ENCODE measurements at places on chromosomes 5 and 9. TPM values are rescaled to one million over a fixed set of nuclear protein-coding genes. Genes with fewer than 3 reads are reported as not detected.

DNA sequence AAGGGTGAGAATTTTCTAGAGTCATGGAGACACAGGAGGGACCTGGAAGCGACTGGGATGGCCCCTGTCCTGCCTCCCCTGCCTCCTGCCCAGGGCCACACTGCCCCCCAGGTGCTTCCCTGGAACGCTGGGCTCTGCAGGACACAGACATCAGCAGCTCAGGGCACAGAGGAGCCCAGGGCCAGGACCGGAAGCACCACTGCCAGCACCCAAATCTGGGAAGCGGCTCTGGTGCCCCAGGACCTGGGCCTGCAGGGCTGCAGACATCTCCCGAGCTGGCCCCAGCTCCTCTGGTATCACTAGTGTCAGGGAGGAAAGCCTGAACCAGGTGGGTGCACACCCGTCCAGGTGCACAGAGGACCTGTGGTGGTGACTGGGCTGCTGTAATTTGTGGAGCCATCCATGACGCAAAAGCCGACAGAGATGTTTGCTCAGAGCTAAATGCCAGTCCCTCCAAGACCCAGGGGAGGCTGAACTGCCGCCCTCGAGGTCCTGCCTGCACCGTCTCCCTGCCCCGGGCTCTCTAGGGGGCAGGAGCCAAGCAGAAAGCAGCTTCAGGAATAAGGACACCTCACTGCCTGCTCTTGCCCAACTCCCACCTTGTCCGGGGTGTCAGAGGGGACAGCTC, 46.0 kb upstream of the SIMC1 start:
- H3K27ac ChIP-seq = no peak overlapping the region
- H3K27me3 ChIP-seq = no peaks in the 10 kb centered on the region
- no peaks in the 10 kb centered on the region for H3K36me3 ChIP-seq
- peak; percentile 79 for DNase-seq
- no peak overlapping the region for H3K4me3 ChIP-seq

GRCh38 chr5:113153512-113154097, 177.0 kb downstream of the DCP2 start:
- H3K4me1 ChIP-seq = peaks cover 9% of the 10 kb centered on the region
- H3K36me3 ChIP-seq = no peaks in the 10 kb centered on the region

DNA sequence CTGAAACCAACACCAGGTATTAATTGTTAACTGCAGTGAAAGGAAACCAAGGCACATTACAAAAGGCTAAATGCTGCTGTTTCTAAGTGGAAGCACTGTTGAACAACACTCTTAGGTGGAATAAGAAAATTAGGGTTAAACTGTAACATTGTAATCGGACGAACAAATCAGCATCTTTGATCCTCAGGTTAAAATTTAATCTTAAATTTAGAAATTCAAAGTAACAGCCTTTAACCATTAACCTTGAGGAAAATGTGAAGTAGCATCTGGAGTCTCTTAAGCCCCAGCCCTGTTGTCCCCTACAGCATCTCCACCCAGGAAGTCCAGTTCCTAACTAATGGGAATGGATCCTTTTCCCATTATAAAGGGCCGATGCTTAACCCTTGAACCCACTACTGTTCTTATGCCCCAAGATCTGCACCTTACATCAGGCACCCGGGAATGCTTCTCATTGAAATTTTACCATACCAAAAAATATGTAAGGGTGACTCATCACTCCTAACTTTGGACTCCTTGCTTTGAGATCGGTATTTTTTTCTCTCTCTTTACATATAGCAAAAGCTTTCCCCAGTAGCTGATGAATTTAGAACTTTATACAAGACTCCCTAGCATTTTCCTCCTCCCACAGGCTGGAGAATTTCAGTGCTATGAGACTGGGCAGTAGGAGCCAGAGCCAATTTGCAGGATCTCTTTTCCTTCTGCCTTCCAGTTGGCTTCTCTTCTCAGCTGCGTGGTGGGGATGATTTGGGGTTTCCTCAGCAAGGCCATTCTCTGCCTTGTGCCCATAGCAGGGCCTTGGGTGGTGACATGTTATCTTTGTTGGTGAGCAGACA, 32.0 kb upstream of the ITGA2 start:
- no peak overlapping the region for H3K27ac ChIP-seq
- no peaks in the 10 kb centered on the region for H3K36me3 ChIP-seq
- H3K4me1 ChIP-seq = no peaks in the 10 kb centered on the region
- H3K27me3 ChIP-seq = no peaks in the 10 kb centered on the region
- DNase-seq = peak; percentile 65
- H3K4me3 ChIP-seq = no peak overlapping the region

GRCh38 chr9:116468793-116469527, 218.1 kb upstream of the TRIM32 start:
- DNase-seq = no peak
- no peaks in the 10 kb centered on the region for H3K36me3 ChIP-seq
- no peak overlapping the region for H3K4me3 ChIP-seq
- H3K4me1 ChIP-seq = peaks cover 10% of the 10 kb centered on the region
- H3K27me3 ChIP-seq = no peaks in the 10 kb centered on the region

DNA sequence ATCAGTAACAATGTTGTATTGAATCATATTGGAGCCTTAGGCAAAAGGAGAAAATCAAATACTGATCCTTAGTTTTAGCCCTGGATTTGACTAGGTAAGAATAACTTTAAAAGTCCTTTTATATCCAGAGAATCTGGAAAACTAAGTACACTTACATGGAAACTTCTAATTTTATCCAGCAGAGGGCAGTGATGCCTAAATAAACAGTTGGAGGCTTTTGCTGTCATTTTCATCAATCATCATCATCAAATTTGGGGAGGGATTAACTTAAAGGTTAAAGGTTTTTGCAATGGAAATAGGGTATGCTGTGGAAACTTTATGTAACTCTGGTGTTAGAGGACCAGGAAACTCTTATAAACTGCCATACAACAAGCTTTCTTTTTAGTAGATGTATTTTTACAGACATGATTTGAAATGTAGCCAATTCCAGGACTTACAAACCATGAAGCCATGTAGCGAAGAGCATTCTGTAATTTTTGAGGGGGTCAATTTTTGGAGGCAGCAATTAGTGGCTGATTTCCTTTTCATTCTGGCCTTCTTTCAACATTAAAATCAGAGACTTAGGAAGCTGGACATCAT, 112.7 kb downstream of the OSTF1 start:
- peaks cover 5% of the 10 kb centered on the region for H3K4me1 ChIP-seq
- H3K27me3 ChIP-seq = no peaks in the 10 kb centered on the region

SHISAL2B gene
- total RNA-seq = not detected

GRCh38 chr9:113646491-113646890, 183.0 kb downstream of the RGS3 start:
- H3K4me3 ChIP-seq = no peak overlapping the region
- DNase-seq = no peak
- H3K4me1 ChIP-seq = peaks cover 19% of the 10 kb centered on the region
- H3K36me3 ChIP-seq = no peaks in the 10 kb centered on the region

GRCh38 chr5:124730381-124730780, 16.1 kb downstream of the ZNF608 start:
- H3K4me3 ChIP-seq = no peak overlapping the region
- H3K27me3 ChIP-seq = peaks cover 24% of the 10 kb centered on the region
- H3K36me3 ChIP-seq = no peaks in the 10 kb centered on the region
- no peak overlapping the region for H3K27ac ChIP-seq

F2RL1 gene
- total RNA-seq = 5.3 TPM

TLX3 gene
- not detected for total RNA-seq

- H3K27ac ChIP-seq = no peak overlapping the region
- peaks cover 39% of the 10 kb centered on the region for H3K4me1 ChIP-seq
- H3K36me3 ChIP-seq = peaks cover 12% of the 10 kb centered on the region
- peak; percentile 51 for DNase-seq
- no peak overlapping the region for H3K4me3 ChIP-seq
- no peaks in the 10 kb centered on the region for H3K27me3 ChIP-seq
Observed at GRCh38 chr5:134128648-134128995, 14.1 kb downstream of the TCF7 start.

- no peaks in the 10 kb centered on the region for H3K27me3 ChIP-seq
- H3K27ac ChIP-seq = peak overlapping the region; percentile 80
- peak; percentile 77 for DNase-seq
- peaks cover 9% of the 10 kb centered on the region for H3K4me1 ChIP-seq
- peaks cover 15% of the 10 kb centered on the region for H3K36me3 ChIP-seq
Observed at GRCh38 chr5:44809215-44809955, 638 bp downstream of the MRPS30 start.

- H3K27ac ChIP-seq = no peak overlapping the region
- DNase-seq = no peak
- H3K4me1 ChIP-seq = no peaks in the 10 kb centered on the region
- no peaks in the 10 kb centered on the region for H3K36me3 ChIP-seq
- no peak overlapping the region for H3K4me3 ChIP-seq
- no peaks in the 10 kb centered on the region for H3K27me3 ChIP-seq
Observed at GRCh38 chr9:129583308-129584038, 37.4 kb downstream of the C9orf50 start.

DNA sequence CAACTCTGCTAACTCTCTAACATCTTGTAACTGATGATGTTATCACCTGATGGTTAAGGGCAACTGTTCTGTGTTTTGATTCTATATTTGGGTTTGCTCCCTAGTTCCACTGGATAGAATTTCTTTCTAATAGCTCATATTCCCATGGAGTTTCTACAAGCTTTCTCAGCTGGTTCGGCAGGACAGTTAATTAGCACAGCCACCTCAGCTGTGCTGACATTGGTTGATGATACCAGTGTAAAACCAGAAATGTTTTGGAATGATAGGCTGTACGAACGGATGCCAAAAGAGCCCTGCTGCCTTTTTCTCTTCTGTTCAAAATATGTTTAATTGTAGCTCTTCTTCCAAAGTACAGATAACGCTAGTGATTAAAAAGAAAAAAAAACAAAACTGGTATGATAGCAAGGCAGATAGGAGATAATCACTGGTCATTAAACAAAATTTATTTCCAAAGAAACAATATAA, 440.5 kb upstream of the ZNF608 start:
- no peaks in the 10 kb centered on the region for H3K27me3 ChIP-seq
- H3K27ac ChIP-seq = no peak overlapping the region
- DNase-seq = no peak
- no peak overlapping the region for H3K4me3 ChIP-seq
- no peaks in the 10 kb centered on the region for H3K4me1 ChIP-seq
- no peaks in the 10 kb centered on the region for H3K36me3 ChIP-seq

CEMIP2 gene
- total RNA-seq = 66.2 TPM

DNA sequence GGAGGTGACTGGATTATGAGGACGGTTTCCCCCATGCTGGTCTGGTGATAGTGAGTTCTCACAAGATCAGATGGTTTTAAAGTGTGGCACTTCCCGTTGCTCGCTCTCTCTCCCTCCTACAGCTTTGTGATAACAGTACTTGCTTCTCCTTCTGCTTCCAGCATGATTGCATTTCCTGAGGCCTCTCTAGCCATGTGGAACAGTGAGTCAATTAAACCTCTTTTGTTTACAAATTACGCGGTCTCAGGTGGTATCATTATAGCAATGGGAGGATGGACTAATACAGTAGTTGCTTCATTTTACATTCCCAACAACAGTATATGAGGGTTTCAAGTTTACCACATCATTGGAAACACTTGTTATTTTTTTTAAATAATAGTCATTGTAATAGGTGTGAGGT, 937.3 kb upstream of the ARRDC3 start:
- H3K4me3 ChIP-seq = no peak overlapping the region
- no peak overlapping the region for H3K27ac ChIP-seq
- no peaks in the 10 kb centered on the region for H3K27me3 ChIP-seq
- no peaks in the 10 kb centered on the region for H3K4me1 ChIP-seq
- DNase-seq = no peak

DNA sequence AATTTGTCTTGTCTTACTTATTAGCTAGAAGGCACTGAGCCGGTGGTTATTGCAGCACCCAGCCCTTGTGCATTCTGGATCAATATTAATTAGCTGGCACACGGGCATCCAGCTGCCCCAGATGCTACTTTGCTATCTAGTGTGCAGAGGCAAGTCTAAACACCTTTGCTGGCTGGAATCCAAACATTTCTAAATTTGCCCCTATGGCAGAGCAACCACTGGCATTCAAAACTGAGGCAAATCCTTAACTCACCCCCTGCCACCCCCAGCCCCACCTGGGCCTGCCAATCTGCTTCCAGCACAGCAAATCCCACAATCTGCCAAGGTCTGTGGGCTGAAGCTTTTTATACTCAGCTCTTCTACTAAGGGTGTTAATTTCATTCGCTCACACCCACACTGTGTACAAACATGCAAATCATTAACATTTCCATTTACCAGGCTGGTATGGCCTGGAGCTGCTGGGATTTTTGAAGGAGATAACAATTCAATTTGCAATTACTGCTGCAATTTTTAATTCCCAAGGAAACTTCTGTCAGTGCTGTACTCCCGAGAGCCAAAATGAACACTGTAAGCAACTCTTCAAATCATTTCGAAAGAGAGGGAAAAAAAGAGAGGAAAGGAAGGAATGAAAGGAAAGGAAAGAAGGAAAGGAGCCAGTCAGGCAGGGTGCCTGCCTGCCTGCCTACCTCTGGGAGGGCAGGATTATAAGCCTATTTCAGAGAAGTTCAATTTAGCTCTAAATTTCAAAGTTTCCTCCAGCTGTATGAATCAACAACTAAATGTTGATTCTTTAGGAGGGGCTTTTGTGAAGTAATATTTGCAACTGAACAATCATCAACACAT, 35.5 kb downstream of the RAPGEF1 start:
- H3K4me1 ChIP-seq = peaks cover 28% of the 10 kb centered on the region
- DNase-seq = no peak
- no peak overlapping the region for H3K27ac ChIP-seq
- no peaks in the 10 kb centered on the region for H3K27me3 ChIP-seq
- H3K36me3 ChIP-seq = no peaks in the 10 kb centered on the region
- no peak overlapping the region for H3K4me3 ChIP-seq
